ENCODE measurements at places on chromosomes 4 and X.

DNA sequence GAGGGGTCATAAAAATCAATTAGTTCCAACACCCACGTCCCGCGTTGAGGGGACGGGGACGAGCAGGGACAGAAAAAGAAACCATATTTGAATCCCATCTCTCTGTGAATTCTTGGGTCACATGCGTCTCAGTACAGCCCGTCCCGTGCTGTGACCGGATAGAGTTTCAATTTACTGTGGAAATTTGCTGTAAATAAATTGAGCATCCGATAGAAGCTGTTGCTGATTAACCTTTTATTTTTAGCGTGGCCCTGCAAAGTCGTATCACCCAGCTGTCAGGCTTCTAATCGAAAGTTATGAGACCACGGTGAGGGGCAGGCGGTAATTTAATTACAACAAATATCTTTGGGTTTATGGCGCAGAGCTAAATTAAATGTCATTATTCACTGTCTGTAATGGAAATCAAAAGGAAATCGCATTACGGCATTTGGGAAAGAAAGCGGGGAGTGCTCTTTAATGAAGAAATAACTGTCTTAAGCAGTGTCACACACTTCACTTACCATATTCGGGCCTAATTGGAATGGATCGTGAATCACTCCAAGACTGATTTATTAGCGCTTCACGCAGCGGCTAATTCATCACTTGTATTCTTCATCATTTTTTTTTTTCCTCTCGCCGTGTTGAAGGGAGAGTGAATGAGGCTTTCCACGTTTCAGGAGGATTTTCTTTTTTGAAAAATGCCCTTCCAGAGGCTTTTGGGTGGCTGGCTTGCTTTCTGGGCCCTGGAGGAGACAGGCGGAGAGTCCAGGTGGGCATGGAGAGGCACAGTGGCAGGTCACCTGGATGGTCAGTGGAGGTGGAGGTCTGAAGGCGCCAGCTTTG lies 7.3 kb downstream of the SHOX start:
- no peak for DNase-seq

GRCh38 chr4:159232465-159233106 lies 129.7 kb downstream of the RAPGEF2 start:
- DNase-seq: no peak

DNA sequence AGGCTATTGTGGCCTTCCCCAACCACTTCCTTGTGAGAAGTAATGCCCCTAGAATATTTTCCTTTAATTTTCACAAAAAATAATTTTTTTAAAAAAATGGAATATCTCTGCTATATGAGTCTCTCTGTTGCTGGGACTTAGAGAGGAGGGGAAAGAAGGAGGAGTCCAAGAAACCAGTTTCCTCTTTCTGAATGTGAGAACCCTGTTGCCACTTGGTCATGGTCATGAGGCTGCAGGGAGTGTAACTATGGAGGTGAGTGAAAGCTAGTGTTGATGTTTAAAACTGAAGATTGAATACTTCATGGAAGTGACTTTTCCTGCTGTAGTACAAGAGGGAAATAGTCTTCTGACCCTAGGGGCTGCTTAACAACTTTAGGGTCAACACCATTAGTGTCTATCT lies 20.4 kb downstream of the KIAA1210 start:
- DNase-seq: no peak

DNA sequence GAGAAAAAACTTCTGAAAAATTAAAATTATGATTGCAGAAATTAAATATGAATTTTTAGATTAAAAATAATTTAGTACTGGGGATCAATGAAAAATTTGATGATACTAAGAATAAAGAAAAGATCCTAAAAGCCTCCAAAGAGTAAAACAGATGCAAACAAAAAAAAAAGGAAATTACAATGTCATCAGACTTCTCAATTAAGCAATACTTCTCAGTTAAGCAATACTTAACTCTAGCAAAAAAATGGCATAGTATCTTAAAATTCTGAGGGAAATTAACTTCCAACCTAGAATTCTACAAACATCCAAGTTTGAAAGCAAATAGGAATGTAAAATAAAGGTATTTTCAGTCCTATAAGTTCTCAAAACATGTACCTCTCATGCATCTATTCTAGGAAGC lies 141.2 kb upstream of the INTU start:
- no peak for DNase-seq

All from activated T-helper 9 cell treated with anti-CD3 and anti-CD28 coated beads, Interleukin-2, amount 50 U/mL, for 16 hours (primary cell).